Astrocyte (in vitro differentiated cells and primary cell): ENCODE measurements at places on chromosomes 12 and 14. TPM values are rescaled to one million over a fixed set of nuclear protein-coding genes. Genes with fewer than 3 reads are reported as not detected.

GRCh38 chr12:123779551-123779950 is 17.4 kb downstream of the DNAH10 start:
- DNase-seq: no peak

- no peak for DNase-seq
Observed at GRCh38 chr14:75515629-75515996, 6.7 kb upstream of the BATF start.

GRCh38 chr12:85310456-85311076 is 30.5 kb downstream of the ALX1 start:
- no peak for DNase-seq

GRCh38 chr12:110546339-110546738 is 36.8 kb downstream of the PPTC7 start:
- peak; percentile 95 for DNase-seq

DNA sequence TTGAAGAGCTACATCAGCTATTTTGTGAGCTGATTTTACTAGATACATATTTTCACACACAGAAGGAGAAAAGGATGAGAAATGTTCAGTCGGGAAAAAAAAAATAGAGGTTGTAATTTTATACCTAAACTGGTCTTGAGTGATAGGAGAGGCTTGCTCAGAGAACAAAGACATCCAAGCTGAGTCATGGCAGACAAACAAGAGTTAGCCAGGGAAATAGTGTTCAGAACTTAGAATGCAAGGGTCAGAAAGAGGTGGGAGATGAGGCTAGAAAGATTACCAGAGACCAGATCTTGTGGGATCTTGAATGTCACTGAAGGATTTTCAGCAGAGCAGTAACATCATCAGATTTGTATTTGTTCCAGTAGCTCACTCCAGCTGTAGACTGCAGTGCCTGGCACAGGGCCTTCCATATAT is 121.9 kb upstream of the ATF1 start:
- peak; percentile 92 for DNase-seq

DNA sequence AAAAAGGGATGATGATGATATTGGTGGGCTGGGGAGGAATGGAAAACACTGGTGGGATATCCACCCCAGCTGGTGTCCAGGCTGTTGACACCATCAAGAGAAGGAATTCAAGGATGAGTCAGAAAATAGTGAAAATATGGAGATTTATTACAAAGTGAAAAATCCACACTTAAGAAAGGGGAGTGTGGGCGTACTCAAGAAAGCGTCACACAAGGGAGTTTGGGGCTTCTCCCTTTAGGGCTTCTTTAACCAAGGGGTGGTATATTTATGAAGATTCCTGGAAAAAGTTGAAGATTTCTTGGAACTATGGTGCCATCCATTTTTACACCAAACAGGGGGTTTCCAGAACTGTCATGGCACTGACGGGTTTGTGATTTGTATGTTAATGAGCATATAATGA is 63.1 kb upstream of the ARID2 start:
- DNase-seq: no peak

DNA sequence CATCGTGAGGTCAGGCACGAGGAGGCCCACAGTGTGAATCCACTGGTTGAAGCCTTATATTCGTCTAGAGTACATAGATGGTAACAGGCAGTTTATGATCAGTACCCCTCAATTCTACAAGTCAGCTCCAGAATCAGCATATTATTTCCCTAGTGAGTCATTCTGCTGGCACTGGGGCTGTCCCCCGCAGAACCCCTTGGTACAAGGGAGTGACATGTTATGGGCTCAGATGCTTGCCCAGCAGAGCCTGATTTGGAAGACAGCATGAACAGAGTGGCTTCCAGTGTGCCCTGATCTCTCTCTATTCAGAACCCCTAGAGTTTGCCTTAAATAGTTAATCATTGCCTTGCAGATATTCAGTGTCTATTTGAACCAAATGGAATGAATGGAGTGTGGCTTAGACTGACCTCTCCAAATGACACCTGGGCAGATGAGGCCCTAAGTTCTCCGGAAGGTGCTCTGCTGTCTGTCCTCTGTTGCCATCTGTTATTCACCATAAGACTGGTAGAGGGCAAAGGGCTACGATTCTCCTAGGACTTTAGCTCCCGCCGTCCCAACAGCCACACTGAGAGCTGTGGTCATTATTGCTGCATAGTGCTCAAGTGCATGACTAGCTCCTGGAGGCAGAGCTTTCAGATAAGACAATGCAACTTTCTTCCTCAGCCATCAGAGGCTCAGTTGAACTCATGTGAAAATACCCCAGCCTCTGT is 41.1 kb downstream of the CACNA2D4 start:
- no peak for DNase-seq

- no peak for DNase-seq
Observed at GRCh38 chr14:67607646-67608045, 7.6 kb upstream of the PIGH start.

GRCh38 chr12:89856431-89856830 is 147.8 kb upstream of the ATP2B1 start:
- DNase-seq: peak; percentile 88

DNA sequence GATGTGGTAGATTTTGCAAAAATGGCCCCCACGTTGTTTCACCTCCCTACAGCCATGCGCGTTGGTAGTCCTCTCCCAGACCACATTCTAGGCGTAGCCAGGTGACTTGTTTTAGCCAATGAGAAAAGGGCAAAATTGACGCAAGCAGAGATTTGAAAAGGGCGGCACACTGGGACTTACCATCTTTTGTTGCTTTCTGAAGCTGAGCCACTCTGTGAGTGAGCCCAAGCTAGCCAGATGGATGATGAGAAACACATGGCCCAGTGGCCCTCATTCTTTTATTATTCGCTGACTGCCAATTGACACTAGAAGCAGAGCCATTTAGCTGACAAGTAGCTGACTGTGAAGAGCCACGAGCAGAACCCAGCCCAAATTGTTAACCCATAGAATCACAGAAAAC is 142.0 kb upstream of the GZMB start:
- DNase-seq: no peak

GRCh38 chr14:80584744-80585505 is 356.6 kb downstream of the CEP128 start:
- peak; percentile 89 for DNase-seq

DNA sequence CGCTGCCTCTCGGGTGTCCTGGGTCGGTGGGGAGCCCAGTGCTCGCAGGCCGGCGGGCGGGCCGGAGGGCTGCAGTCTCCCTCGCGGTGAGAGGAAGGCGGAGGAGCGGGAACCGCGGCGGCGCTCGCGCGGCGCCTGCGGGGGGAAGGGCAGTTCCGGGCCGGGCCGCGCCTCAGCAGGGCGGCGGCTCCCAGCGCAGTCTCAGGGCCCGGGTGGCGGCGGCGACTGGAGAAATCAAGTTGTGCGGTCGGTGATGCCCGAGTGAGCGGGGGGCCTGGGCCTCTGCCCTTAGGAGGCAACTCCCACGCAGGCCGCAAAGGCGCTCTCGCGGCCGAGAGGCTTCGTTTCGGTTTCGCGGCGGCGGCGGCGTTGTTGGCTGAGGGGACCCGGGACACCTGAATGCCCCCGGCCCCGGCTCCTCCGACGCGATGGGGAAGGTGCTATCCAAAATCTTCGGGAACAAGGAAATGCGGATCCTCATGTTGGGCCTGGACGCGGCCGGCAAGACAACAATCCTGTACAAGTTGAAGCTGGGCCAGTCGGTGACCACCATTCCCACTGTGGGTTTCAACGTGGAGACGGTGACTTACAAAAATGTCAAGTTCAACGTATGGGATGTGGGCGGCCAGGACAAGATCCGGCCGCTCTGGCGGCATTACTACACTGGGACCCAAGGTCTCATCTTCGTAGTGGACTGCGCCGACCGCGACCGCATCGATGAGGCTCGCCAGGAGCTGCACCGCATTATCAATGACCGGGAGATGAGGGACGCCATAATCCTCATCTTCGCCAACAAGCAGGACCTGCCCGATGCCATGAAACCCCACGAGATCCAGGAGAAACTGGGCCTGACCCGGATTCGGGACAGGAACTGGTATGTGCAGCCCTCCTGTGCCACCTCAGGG is 679 bp downstream of the ARF6 start:
- no peak for DNase-seq

GRCh38 chr12:7259060-7259459 is 44.8 kb upstream of the ACSM4 start:
- DNase-seq: no peak

DNA sequence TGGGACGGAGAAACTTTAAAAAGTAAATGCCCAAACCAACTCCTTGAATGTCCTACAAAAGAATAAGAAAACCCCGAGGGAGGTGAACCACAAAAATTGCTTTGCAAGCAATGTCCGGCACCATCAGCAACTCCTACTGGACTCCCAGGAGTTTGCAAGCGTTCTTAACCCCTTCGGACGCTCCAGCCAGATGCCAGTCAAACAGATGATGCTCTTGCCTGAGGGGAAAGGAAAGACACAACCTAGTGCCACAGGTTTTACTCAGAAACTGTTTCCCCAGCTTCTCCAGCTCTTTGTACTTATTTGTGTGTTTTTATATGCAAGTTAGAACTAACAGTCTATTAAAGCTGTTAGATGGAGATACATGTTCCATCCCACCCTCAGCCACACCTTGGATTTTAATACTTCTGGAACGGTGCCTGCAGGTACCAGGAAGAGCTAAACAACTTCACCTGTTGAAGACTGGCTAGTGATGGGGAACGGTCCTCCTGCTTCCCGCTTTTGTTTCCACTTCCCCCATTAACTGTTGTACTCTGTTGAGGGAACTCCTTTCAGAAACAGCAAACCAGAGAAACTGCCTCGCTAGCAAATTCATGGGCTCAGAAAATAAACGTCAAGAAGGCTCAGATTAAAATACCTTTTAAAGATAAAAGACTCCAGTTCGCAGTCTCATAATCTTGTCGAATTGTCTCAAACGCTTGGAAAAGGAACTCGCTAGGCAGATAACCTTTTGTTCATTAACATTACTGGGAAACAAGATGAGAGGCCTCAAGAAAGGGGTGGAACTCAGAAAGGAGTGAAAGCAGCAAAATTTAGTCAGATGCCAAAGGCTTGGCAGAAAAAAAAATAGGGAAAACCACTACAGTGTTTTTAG is 1.1 kb upstream of the FERMT2 start:
- DNase-seq: peak; percentile 65

GRCh38 chr12:51401020-51401419 is 9.8 kb upstream of the GALNT6 start:
- no peak for DNase-seq

DNA sequence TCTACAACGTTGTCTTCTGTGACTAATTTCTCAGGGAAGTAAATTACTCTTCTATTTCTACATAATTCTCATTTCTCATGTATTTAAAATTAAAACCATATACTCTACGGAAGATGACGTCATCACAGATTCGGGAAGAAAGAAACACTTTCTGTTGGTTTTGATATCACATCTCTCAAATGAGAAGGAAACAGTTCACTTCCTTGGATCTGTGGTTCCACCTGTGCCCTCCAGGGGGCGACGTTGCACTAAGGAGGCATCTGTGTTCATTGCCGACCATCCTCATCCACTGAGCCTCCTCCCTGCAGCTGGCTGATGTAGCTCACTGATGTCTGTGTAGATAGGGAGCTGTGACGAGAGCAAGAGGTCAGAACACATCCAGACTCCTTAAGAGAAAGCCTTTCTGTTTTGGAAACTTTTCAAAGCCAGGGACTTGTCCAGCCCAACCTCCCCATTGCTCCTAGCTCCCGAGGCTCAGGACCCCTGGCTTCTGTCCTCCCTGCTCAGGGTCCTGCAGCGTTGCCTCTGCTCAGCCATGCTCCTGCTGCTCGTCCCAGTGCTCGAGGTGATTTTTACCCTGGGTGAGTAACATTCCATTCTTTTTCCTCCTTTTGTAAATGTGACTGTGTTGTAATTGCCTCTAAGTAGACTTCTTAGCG is 172.7 kb upstream of the OR4E1 start:
- DNase-seq: no peak

DNA sequence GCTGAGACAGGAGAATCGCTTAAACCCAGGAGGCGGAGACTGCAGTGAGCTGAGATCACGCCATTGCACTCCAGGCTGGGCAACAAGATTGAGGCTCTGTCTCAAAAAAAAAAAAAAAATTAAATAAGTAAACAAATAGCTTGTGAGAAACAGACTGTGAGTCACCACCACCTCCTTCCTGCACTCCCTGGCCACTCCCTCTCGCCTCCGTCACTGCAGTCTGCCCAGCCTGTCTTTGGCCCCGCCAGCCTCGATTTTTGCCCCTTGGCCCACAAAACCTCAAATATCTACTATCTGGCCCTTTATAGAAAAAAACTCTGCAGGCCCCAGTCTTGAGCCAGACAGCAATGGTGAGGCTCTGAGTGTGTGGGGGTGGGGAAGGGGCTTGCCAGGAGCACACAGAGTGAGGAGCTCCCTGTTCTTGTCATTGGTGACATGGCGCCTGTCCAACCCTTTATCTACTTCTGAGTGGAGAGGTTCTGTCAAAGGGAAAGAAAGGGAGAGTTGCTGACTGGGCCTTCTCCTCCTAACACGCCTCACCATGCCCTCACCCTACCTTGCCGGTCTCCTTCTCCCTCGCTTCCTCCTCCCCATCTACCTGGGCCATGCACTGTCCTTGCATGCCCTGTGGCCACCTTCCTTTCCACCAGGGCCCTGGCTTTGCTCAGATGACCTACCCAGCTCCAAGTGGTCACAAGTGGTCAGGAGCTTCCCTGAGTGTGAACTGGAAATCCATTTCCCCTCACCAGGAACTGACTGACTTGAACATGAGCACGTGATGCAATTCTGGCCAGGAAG is 22.1 kb downstream of the LGMN start:
- DNase-seq: peak; percentile 89

GRCh38 chr14:105602799-105603793 is 76.7 kb downstream of the TMEM121 start:
- DNase-seq: no peak

- DNase-seq: peak; percentile 59
Observed at GRCh38 chr14:51929166-51929565, 60.2 kb upstream of the RTRAF start.

- no peak for DNase-seq
Observed at GRCh38 chr14:47422191-47422590, 253.2 kb downstream of the MDGA2 start.

DNA sequence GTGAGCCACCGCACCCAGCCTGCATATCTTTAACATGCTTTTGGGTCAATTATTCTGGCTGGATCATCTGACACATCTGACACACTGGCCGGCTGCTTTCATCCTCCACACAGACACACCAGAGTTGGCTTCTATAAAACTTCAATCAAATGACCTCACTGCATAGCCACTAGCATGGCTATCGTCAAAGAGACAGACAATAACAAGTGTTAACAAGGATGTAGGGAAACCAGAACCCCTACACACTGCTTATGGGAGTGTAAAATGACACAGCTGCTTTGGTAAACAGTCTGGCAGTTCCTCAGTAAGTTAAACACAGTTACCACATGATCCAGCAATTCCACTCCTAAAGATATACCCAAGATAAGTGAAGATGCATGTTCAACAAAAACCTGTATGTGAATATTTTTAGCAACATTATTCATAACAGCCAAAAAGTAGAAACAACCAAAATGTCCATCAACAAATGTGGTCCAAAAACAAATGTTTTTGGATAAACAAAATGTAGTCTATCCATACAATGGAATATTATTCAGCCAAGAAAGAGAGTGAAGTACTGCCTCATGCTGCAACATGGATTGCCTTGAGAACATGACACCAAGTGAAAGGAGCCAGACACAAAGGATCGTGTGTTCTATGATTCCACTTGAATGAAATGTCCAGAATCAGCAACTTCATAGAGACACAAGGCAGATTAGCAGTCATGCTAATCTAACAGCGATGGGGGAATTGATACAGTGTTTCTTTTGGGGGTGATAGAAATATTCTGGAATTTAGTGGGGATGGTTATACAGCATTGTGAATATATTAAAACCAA is 10.1 kb downstream of the KDM2B start:
- DNase-seq: no peak

The PPP1R1A gene
- 0.52 and 0.58 TPM in 2 replicates for total RNA-seq

The MYO1H gene
- total RNA-seq: not detected in 2 replicates

The RILPL1 gene
- 23.0 and 23.1 TPM in 2 replicates for total RNA-seq

The DHRS4 gene
- total RNA-seq: 14.2 and 18.4 TPM in 2 replicates

The DIO3 gene
- total RNA-seq: 0.46 and 0.79 TPM in 2 replicates

The RNASE3 gene
- not detected in 2 replicates for total RNA-seq

The VRTN gene
- total RNA-seq: 0.14 and 0.16 TPM in 2 replicates

The IFNG-AS1 gene
- total RNA-seq: not detected in 2 replicates
